ENCODE measurements at places on chromosomes 2 and 18.

DNA sequence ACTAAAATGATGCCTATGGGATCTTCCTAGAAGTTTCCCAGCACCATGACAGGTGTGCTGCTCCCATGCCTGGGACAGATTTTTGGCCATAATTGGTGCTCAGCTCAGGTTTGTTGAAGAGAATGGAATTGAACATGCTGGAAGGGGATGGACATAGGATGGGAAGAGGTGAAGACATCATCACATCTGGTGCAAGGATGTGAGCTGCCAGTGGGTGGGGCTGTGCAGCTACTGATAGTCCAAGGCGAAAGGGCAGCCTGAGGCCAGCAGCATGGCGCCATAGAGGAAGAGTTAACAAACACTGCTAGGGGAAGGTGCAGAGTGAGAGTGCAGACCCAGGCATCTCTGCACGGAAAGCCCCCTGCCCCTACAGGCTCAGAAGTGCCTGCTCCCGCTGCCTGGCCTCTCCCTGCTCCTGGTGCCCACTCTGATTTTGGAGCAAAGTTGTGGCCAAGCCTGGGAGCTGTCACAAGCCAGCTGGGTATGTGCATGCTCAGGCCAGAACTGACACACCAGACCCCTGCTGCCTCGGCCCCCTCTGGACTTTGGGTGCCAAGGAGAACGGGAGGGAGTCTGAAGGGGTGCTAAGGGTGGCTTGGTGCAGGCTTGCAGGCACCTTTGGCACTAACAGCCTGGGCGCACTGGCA, 178.6 kb downstream of the ZBTB7C start:
- DNase-seq, result no peak

- no peak for DNase-seq
Observed at GRCh38 chr2:33212151-33212550, 264.3 kb upstream of the RASGRP3 start.

GRCh38 chr2:144358979-144359541, 160.9 kb downstream of the ZEB2 start:
- peak; percentile 32 for DNase-seq

GRCh38 chr2:67502346-67503065, 105.4 kb downstream of the ETAA1 start:
- no peak for DNase-seq

GRCh38 chr18:59196161-59196725, 23.7 kb upstream of the GRP start:
- no peak for DNase-seq

GRCh38 chr18:59837586-59837985, 62.2 kb upstream of the PMAIP1 start:
- DNase-seq, result peak; percentile 30

DNA sequence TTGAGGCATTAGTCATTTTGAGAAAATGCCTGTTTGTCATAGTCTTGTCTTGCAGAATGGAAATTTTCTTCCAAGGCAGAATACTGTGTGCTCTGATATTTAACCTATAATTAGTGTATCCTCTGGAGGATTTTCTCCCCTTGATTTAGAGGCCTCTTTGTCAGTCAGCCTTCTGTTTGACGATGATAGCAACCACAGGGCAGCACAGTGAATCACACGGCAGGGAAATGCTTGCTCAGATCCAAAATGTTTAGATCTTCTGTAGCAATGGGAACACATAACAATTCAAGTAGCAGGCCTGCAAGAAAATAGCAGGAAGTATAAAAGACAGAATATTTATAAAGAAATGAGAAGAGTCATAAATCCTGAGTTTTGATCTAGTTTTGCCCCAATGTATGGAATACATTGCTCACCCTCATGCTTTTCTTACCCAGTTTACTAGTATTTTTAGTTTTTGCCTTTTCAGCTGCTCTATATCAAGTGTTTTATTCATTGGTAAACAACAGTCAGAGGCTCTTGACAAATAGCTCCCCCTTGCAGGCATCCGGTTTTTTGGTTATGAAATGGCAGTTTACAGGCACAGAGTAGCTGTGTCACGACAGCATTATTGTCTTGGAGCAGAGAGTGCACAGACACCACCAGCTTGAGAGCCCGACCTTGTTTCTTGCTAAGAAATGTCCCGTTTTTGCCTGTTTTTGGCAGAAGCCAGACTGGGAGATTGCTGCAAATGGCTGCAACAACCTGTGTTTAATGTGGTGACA, 185.1 kb downstream of the MYO3B start:
- DNase-seq, result no peak

GRCh38 chr2:50957896-50958295, 74.0 kb downstream of the NRXN1 start:
- DNase-seq, result no peak

GRCh38 chr2:51650769-51651168, 618.8 kb upstream of the NRXN1 start:
- no peak for DNase-seq

DNA sequence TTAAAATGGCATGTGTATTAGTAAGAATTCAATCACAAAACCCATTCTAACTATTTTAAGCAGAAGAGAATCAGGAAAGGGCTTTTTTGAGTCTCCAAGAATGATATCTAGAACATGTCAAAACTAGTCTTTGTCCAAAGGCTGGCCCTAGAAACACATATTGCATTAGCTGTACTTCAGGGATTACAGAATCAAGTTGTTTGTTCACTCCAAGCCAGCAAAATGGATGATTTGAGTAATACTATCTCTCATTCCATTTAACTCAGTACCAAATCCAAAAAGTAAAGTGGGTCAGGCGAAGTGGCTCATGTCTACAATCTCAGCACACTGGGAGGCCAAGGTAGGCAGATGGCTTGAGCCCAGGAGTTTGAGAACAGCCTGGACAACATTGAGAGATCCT, 41.3 kb downstream of the ATF2 start:
- no peak for DNase-seq

DNA sequence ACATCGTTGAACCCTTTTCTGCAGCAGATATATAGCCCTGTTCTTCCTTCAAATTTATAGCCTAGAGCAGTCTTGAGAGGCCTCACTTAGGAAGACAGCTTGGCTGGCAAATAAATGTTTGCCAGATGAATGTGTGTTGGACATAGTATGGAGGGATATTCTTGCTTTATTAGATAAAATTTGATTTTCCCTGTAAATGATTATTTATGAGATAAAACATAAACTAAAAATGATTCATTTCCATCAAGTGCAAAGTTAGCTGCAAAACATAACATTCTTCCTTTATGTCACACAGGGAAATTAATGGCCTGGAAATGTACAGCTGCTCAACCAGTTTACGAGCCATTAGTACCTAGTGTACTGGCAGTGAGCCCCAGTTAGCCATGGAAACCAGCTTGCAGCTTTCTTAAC, 82.5 kb downstream of the LIMS1 start:
- DNase-seq, result no peak

DNA sequence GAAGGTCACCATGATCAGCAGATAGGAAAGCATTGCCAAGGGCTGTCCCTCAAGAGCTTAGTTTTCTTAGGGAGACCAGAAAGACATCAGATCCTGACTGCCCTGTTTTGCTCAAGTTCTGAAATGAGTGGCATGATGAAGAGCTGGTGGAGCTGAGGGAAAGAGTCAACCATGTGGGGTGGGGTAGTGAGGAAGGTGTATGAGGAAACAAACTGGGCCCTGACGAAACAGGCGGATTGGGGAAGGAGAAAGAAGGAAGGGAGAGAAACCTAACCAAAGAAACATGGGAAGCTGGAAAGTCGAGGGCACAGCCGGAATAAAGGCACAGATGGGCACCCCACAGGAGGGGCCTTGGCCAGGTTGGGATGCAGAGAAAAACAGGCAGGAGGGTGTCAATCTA, 8.0 kb downstream of the TGOLN2 start:
- DNase-seq, result no peak

GRCh38 chr18:31386741-31387140, 10.2 kb downstream of the DSG4 start:
- DNase-seq, result no peak

DNA sequence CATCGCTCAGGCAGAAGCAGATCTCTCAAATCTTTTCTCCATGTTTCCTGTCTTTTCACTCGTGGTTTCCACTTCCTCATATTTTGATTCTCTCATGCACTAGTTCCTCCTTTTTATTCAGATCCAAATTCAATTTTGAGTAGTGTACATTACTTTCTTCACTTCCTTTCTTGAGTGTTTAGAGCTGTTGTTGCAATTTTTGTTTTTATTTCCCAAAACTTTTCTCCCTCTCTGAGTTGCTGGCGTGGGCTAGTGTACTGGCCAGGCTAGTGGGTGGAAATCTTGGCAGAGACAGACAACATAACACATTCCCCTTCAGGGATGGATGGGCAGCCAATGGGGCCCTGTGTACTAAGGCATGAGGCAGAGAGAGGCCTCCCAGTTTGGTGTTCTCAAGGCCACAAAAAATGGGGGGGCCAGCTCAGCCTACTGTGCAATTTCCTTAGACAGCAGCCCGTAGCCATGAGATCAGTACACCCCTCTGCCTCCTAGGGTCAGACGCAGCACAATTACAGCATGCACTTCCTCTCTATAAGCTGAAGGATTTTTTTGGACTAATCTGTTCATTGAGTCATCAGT, 145.1 kb upstream of the PID1 start:
- DNase-seq, result no peak

DNA sequence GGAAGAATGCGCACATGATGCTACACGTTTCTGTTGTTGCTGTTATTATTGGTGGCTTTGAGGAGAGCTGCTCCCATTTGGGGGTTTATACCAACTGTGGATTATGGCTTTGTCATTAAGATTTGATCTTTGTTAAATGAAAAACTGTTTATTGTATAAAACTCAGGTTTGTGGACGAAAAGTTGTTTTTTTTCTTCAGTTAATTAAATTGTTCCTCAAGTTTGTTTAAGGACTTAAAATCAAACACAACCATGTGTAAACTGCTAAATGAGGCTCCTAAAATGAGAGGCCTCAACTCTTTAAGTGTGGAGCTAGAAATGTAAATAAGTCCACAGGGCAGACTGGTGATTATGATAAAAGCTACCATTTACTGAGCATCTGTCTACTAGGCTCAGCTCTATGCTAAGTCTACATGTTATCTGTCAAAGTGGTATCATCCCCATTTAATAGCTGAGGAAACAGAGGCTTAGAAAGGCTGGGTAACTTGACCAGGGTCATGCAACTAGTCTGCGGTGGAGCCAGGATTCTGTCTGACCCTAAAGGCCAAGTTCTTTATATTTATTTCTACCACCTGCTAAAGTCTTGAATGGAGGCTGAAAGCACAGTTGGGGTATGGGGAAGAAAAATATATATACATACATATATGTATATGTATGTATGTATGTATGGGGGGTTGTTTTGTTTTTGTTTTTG, 4.1 kb downstream of the MYCN start:
- no peak for DNase-seq

GRCh38 chr2:241895712-241896641, 26.4 kb downstream of the RTP5 start:
- no peak for DNase-seq

DNA sequence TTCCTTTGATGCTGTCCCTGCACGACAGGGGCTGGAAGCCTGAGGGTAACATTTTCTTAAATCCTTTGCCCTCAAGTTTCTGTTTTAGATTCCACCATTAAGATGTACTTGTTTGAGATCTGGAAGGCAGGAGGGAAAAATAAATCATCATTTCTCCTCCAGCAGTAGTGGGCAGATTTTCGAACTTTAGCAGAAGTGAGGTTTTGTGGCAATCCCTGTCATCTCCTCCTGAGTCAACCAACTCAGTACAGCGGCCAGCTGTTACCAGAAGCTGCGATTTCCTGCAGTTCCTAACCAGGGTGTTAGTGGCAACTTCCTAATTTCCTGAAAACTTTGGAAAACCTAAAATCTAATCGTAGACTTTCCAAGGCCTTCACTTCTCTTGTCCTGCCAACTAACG, 517.2 kb upstream of the ACVR2A start:
- no peak for DNase-seq

- DNase-seq, result no peak
Observed at GRCh38 chr18:78558101-78558810, 421.4 kb upstream of the SALL3 start.

GRCh38 chr2:72145289-72145657, 2.4 kb downstream of the CYP26B1 start:
- DNase-seq, result no peak

GRCh38 chr2:150320608-150321007, 166.9 kb downstream of the RND3 start:
- DNase-seq, result no peak

DNA sequence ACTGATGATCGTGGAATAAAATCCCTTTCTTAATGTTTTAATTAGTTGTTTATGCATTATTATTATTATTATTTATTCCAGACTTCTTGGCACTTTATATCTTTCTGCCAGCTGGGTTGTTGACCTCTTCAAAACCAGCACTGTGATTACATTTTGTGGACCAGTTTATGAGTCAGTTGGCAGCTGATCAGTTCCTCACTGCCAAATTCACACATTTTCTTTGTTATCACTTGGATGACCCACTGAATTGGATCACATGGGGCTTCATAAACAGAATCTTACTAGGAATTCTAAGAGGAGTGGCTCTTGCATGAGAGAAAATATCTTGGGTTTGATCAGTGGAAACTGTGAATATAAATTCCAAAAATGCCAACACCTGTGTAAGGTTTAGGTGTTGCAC, 321.8 kb upstream of the SPRED2 start:
- DNase-seq, result no peak

GRCh38 chr2:179336782-179337534, 72.3 kb upstream of the SESTD1 start:
- DNase-seq, result no peak

DNA sequence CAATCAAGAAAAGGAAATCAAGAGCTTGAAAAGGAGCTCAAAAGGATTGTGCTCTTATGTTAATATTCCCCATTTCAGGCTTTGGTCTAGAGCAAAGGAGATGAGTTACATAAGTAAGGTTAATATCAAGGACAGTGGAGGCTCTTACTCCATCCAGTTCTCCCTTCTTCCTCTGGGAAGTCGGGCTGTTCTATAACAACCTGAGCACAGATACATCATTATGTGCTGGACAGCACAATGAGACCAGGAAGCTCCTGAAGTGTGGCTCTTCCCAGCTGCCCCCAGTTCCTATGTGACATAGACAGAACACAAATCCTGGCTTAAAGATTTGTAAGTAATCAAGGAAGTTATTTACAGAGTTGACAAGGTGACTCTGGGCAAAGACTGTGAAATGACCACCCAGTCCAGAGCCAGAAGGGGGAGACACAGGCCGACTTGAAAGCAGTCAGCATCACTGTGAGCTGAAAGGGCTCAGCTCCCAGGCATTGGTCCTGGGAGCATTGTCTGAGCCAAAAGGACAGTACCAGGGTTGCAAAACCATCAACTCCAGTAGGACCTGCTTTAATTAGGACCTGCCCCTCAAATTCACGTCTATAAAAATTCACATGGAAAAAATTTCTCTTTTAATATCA, 917.6 kb upstream of the ACVR2A start:
- DNase-seq, result no peak

- no peak for DNase-seq
Observed at GRCh38 chr18:58495207-58495606, 133.7 kb downstream of the ALPK2 start.

GRCh38 chr2:227454323-227454860, 17.6 kb upstream of the AGFG1 start:
- no peak for DNase-seq

DNA sequence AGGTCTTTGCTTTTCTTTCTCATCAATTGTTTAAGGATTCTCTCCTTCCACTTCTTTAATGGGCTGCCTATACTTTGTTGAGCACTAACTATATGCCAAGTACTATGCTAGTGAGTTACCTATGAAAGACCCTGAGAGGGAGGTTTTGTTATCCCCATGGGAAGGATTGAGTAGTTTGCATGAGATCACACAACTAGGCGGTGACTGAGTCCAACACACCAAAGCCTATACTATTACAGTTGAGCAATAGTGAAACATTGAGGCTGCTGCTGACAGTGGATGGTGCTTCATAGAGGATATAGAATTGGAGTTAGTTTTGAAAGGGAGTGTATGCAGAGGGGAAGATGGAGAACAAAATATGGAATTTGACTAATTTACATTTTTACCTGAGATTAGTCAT, 15.8 kb downstream of the NABP1 start:
- no peak for DNase-seq
